ENCODE measurements at places on chromosomes 16 and 17.

DNA sequence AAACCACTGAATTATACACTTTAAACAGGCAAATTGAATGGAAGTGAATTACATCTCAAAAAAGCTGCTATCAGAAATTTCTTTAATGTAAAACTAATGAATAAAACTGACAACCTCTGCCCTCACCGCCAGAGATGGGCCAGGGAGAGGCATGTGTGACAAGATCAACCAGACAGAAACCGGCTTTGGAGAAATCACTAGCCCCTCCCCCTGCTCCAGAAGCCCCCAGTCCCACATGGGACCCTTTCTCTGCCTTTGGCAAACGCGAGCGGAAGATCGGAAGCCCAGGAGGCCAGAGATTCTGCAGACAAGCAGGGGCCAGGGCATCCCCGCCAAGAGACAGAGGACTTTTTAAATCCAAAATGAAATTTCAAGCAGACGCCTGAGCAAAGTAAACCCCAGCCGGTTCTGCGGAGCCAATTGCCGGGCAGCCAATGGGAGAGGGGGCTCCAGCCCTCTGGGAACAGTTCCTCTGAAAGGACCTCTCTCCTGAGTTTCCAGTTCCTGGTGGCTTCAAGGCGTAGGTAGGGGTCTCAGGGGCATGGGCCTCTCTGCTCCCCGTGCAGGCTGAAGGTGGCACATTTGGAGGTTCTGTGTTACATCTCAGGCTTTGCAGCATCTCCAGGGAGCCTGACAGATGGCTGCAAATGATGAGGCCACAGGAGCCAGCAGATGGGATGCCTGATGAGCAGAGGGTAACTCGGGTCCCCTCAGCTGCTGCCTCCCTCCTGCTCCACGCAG lies 118.1 kb downstream of the GSG1L start:
- no peak overlapping the region for H3K27ac ChIP-seq
- no peak overlapping the region for H3K4me3 ChIP-seq
- no peaks in the 10 kb centered on the region for H3K4me1 ChIP-seq
- H3K36me3 ChIP-seq: no peaks in the 10 kb centered on the region

DNA sequence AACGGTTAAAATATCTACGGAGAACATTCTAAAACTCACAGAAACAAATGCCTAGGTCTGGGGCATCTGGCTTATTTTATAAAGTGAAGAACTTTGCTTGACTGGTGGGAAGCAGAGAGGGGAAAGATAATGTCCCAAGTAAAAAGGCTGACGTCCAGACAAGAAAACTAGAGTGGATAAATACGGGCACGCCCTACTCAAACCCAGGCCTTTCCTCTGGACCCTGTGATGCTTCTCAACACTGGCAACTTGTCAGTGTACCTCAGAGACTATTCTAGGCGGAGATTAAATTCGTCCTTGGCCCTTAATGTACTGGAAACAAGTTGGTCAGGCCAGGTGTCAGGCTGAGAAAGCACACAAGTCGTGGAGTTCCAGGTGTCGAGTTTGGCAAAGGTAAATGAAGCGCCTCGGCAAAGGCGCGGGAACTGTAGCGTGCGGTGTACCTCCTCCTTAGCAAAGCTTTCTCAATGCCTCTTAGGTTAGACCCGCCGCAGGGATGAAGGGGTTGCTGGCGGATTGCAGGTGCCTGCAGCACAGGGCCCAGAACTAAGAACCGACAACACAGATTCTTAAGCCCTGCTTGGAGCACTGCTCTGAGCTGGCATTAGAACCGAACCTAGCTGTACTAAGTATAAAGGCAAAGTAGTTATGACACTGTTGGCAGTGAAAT lies 668 bp upstream of the UNK start:
- H3K4me1 ChIP-seq: peaks cover 49% of the 10 kb centered on the region
- DNase-seq: no peak
- peak overlapping the region; percentile 68 for H3K4me3 ChIP-seq
- no peaks in the 10 kb centered on the region for H3K27me3 ChIP-seq

DNA sequence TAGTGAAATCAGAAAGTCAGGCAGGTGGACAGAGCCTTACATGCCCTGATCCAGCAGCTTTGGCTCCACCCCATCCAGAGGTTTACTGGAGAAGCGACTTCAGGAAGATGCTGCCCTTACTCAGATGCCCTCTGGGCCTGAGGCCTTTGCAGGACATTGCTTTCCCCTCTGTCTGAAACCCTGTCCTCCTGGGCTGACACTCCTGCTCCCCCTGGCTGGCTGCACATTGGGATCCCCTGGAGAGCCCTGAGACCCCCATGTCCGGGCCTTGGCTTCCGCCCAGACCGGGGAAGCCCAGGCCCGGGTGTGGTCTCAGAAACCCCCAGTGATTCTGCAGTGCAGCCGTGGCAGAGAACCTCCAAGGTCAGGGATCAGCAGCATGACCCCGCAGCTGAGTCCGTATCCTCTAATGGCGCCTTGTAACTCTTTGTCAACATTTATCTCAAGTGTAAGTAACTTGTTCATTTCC lies 36.6 kb downstream of the BCO1 start:
- H3K4me3 ChIP-seq: no peak overlapping the region
- H3K27ac ChIP-seq: no peak overlapping the region
- no peaks in the 10 kb centered on the region for H3K36me3 ChIP-seq

DNA sequence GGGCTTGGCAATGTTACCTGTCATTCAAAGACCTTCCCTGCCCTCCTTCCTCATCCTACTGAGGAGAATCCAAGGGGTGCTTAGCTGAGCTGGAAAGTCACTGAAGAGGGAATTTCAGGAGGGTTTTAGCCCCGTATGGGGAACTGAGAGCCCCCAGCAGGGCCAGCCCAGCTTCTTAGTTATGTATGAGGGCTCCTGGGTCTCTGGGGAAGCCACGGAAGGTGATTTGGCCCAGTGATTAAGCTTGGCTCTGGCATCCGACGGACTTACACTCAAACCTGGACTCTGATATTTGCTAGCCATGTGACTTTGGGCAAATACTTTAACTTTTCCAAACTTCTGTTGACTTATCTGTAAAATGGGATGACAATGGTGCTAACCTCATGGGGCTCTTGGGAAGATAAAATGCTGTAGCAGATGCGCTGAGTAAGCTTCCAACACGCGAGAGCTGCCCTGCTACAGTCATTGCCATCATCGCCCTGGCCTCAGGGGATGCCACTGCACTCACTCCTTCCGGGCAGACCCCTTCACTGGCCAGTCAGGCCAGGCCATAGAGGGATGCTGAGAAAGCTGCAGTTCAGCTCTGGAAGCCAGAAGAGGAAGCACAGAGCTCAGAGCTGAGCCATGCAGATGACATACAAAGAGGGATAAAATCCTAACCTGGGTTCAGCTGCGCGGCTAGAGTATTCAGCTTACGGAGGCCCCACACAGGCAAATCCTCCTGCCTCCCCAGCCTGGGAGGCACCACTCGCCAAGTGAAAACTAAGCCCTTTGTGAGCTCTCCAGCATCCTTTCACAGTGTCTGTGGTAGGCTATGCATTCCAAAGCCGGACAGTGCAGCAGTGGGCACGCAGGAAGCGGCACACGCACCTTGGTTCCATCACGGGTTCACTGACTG lies 44.9 kb upstream of the PIK3R6 start:
- H3K36me3 ChIP-seq: no peaks in the 10 kb centered on the region
- no peak overlapping the region for H3K27ac ChIP-seq
- no peak for DNase-seq
- peaks cover 9% of the 10 kb centered on the region for H3K4me1 ChIP-seq

DNA sequence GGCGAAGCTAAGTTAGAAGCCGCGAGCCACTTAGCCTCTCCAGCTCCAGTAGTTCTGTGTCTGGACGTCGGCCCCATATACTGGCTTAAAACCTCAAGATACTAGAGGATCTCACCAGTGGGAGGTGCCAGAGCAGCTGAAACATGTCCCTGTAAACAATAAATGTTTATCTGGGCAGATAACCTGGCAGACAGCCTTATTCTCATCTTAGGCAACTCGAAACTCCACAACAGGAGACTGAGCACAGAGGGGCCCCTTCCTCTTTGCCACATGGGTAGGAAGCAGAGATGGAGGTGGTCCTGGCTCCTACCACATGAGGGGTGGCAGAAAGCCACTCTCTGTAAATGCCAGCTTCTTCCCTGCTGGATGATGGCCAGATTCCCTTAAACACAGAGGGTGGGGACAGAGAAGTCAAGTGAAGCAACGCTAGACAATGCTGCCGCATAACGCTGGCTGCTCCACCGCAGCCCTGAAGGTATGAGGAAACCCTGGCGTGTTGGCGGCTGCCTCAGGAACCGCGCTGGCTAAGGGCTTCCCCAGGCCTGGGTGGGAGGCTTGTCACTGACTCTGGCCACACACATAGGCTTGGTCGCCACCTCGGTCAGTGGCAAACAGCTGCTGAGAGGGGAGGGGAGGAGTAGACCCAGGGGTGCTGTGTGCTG lies 67.9 kb downstream of the HIC1 start:
- H3K27ac ChIP-seq: no peak overlapping the region
- no peak for DNase-seq
- no peaks in the 10 kb centered on the region for H3K4me1 ChIP-seq
- no peaks in the 10 kb centered on the region for H3K36me3 ChIP-seq
- no peak overlapping the region for H3K4me3 ChIP-seq

DNA sequence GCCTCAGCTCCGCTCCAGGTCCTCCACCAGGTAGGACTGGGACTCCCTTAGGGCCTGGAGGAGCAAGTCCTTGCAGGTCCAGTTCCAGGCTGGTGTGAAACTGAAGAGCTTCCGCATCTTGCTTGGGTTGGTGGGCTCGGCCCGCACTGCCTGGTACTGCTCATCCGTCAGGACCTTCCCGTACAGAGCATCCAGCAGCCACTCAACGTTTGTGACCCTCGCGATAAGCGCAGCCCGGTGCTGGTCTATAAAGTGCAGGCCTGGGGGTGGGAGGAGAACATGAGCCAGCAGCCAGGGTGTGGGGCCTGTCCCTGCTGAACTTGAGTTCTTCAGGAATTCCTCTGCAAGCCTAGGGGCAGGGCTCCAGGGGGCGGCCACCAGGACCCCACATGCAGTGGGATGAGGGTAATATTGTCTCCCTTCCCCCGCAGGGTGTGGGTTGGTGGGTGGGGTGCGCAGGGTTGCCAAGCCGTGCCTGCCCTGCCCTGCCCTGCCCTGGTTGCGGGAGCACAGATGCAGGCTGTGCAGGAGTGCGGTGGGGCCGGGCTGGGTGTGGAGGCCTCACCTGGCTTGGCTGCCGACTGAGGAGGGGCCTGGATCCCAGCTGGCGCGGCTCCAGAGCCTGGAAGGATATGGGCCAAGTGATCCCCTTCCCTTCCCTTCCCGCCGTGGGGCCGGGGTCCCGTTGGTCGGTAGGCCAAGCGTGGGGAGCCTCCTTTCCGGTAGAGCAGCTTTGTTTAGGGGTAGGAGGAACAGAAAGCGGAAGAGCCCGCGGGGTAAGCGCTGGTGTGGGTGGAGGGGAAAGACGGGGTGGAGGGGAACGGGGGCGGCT lies 762 bp downstream of the PYCARD start:
- H3K27me3 ChIP-seq: no peaks in the 10 kb centered on the region
- no peak for DNase-seq
- no peaks in the 10 kb centered on the region for H3K36me3 ChIP-seq
- peak overlapping the region; percentile 68 for H3K4me3 ChIP-seq

DNA sequence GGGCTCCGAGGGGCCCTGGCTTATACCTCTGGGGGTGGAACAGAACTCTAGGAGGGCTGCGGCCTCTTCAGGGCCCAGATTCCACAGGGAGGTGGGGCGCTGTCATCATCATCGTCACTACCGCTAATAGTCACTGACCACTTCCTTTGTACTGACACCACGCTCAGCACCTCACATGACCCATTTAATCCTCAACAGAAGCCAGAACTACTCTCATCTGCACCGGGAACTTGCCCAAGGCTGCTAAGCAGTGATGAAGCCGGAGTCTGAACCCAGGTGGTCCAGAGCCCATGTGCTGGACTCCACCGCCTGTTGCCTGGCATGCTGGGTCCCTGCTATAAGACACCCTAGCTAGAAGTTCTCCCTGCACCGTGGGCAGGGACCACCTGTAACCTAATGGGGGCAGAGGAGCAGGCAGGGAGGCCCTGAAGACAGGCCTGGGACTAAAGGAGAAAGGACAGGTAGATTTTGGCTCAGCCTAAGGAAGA lies 12.0 kb downstream of the UNC13D start:
- no peaks in the 10 kb centered on the region for H3K27me3 ChIP-seq
- H3K4me1 ChIP-seq: peaks cover 9% of the 10 kb centered on the region
- peak; percentile 60 for DNase-seq
- H3K27ac ChIP-seq: peak overlapping the region; percentile 48
- H3K4me3 ChIP-seq: no peak overlapping the region
- H3K36me3 ChIP-seq: 0 out of 2 replicates have a peak, but pooled peaks cover 7% of the 10 kb centered on the region

GRCh38 chr17:44216173-44216572 lies 3.3 kb downstream of the UBTF start:
- DNase-seq: no peak
- H3K4me1 ChIP-seq: peaks cover 16% of the 10 kb centered on the region
- H3K36me3 ChIP-seq: peaks cover 45% of the 10 kb centered on the region
- H3K27me3 ChIP-seq: no peaks in the 10 kb centered on the region
